SK-MEL-5 (cell line): ENCODE measurements at places on chromosomes 11 and 22.

DNA sequence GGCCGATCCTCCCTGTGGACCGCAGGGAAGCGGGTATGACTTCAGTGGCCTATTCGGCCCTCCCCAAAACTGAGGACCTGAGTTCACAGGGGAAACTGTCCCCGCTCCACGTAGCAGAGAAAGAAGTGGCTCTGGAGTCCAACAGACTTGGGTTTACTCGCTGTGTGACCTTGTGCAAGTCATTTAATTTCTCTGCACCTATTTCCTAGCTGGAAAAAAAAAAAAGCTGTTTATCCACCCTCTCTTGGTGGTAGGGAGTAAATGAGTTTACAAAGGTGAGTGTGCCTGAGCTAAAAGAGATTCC lies 2.2 kb downstream of the SPON1 start:
- DNase-seq, result no peak

DNA sequence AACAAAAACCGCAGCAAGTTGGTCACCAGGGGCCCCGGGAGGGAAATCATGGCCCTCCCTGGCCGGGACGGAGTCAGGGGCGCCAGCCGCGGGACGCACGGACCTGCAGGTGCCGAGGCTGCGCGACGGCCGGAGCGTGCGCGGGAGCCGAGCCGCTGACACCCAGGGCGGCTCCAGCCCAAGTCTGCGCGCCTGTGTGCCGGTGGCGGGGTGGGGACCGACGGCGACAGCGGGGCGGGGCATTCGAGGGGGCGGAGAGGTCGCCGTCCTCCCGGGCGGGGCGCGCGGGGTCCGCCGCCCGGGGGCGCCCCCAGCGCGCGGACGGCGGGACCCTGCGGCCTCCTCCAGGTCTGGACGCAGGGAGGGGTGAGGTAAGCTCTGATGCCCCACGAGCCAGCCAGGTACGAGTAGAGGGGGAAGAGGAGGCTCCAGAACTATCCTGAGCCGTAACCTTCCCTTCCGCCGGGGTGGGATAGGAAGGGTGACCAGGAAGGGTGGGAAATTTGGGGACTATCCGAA lies at the start of gene ESAM:
Gene ESAM (minus strand): TSS at position 186 of the 519 bp plus-strand sequence. CDS start 136 bp downstream, at position 50.
- no peak for DNase-seq

- DNase-seq, result no peak
These were observed 424.8 kb downstream of the SOX6 start for GRCh38 chr11:15931497-15931896.

DNA sequence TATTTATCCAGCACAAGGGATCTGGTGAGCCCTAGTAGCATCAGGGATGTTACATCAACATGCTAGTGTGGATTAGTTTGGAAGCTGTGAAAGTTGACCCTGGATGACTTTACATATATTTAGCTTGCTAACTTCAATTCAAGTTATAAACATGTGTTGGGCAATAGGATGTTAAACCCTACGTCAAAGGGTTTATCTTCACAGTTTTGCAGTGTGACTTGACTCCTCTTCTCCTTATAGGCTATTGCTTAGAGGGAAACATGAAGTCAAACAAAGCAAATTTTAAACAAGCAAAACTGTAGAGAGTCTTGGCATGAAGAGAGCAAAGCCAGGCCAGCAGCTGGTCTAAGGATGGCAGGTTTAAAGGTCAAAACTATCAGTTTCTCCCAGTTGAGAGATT lies 11.3 kb upstream of the CTSC start:
- DNase-seq, result no peak

DNA sequence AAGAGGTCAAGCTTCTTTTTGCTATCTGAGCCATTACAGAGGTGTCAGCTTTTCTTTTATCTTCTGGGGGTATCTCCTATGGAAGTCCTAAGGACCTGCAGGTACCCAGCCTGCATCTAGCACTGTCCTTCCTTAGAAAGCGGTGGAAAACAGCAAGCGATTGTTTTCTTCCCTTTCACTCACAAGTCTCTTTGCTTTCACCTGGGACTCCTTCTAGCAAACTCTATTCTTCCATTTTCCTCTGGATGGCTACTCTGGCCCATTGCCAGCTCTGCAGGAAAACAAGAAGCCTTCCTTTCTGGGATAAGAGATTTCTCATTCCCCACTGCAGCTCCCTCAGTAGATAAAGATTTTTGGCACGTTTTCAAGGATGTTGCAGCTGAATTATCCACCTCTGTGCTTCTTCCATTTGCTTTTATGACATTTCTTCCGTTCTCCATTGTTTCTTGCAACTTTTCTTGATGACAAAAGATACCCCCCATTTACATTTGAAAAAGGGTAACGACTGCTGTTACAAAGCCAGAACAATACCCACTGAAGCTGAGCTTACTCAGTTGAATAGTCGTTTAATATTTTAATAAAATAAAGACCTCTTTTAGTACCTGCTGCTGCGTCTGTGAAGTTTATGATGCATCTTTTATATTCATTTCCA lies 40.2 kb upstream of the BDNF start:
- DNase-seq, result no peak

GRCh38 chr11:95734009-95734572 lies 55.5 kb downstream of the FAM76B start:
- no peak for DNase-seq

DNA sequence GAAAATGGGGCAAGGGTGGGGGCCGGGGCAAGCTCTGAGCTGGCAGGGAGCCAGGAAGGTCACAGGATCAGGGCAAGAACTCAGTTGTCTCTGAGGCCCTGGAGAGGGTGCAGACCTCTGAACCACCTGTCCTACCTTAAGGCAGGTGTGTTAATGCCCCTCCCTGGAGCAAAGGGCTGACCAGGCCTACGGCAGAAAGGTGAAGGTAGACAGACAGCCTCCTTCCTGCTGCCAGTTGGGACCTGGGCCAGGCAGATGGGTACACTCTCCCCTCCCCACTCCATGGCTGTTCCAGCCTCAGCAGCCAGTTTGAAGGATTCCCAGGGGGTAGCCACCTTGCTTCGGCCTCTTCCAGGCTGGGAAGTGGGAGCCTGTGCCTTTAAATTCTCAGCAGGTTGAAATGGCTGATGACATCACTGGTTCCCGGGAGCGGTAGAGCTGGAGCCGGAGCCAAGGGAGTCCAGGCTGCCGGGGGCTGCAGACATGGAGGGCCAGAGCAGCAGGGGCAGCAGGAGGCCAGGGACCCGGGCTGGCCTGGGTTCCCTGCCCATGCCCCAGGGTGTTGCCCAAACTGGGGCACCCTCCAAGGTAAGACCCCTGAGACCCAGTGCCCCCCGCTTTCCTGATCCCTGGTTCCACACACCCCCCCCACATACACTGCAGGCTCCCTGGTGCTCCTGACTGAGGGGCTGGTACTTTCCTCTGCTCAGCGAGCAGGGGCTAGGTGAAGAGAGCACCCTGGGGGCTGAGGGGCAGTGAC lies at the start of gene INPP5J:
Gene INPP5J (plus strand): TSS at position 435 of the 760 bp plus-strand sequence. CDS start 49 bp downstream, at position 484.
- DNase-seq, result peak; percentile 57

- no peak for DNase-seq
These were observed 42.2 kb downstream of the BUD13 start for GRCh38 chr11:116730601-116731000.

DNA sequence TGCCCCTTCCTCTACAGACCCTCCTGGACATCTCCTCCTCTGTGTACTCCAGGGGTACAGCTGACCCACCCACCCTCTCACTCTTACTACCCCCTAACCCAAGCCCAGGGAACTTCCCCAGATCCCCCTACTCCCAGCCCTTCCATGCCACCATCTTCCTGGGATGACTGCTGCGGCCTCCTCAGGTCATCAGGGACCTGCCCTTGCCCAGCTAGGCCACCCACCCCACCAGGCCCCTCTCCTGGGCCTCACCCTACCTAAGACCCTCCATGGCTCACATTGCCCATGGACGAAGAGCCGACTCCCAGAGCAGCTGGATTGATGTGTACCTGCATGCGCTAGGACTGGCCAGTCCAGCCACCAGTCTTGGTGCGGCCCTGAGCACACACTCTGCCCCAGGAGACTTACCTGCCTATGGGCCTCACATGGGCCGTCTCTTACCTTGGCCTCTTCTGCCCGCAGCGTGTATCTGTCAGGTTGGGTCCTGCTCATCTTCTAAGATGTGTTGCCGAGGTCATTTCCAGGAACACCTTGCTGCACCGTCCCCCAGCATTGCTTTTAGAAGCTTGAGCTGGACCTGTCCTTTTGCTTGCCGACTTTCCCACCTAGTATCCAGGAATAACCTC lies 2.0 kb upstream of the CLDN5 start:
- no peak for DNase-seq

GRCh38 chr11:59767225-59767611 lies 12.0 kb downstream of the STX3 start:
- peak; percentile 68 for DNase-seq

- peak; percentile 95 for DNase-seq
These were observed 4.7 kb downstream of the CSDC2 start for GRCh38 chr22:41565403-41566054.

- DNase-seq, result no peak
These were observed 12.2 kb upstream of the ADSL start for GRCh38 chr22:40334060-40334459.

DNA sequence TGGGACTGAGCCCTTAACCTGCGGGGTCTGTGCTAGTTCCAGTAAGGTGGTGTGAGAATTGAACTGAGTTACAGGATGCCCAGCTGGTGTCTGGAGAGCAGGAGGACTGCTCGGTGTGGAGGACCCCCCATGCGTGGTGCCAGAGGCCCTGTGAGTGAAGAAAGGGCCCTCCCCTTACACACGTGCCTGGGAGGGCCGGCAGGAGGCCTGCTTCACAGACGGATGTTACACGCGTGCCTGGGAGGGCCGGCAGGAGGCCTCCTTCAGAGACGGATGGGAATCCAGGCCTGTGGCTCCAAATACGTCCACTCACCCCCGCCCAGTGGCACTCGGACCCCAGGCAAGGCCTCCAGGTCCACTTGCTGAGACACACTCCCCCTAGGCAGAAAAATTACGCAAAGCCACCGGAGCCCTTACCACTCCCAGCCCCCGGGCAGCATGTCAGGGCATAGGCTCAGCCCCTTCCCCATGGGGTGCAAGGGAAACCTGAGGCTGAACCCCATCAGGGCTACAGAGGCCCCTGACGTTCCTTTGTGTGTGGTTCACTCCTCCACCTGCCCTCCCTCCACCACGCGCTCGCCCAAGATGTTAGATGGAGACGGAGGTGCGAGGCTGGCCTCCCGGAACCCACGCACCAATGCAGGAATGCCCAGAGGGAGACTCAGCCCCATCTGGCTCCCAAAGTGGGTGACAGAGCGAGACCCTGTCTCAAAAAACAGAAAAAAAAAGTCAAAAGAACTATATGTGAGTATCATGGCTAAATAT lies 227.8 kb downstream of the BRD1 start:
- DNase-seq, result no peak

GRCh38 chr22:27397954-27398342 lies 403.6 kb downstream of the MN1 start:
- no peak for DNase-seq

GRCh38 chr11:19698493-19699292 lies 13.9 kb upstream of the NAV2 start:
- no peak for DNase-seq

- no peak for DNase-seq
These were observed 61.9 kb upstream of the SORL1-AS1 start for GRCh38 chr11:121514432-121515334.

DNA sequence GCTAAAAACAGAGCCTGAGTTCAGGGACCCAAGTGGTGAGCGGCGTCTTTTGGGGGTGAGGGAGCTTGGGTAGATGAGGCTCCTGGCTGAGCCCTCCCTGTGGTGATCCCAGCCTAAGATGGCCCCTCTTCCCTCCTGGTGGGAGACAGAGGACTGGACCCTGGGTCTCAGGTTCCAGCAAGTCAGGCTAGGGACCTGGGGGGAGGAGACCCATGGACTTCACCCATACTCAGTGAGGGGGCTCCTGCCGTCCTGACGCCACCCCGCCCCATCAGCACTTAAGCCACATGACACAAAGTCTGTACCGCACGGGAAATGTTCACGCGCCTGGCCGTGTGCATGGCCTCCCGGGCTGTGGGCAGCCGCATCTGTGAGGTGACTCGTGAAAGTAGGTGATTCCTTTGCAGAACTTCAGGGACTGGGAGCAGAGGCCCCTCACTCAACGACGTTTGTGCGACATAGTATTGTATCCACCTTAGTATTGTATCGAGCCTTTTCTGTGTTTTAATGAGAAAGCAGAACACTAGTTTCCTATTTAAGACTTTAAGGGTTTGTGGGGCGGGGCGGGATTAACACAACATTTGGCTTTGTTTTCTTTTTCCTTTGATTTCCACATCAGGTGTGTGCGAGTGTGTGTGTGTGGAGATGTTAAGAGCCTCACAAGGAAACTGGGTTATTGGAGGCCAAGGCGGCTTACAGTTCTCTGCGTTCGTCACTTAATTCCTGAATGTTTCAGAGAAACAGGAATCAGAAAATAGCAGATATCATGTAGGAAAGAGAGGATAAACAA lies 18.4 kb upstream of the TMEM191C start:
- no peak for DNase-seq

GRCh38 chr11:77167111-77167626 lies 39.1 kb downstream of the MYO7A start:
- no peak for DNase-seq
